Mesenteric fat pad (tissue), 1 donor: ENCODE measurements at places on chromosomes 4 and X. TPM values are rescaled to one million over a fixed set of nuclear protein-coding genes. Genes with fewer than 3 reads are reported as not detected.
A peak's percentile ranks its signal among the peaks of the same experiment; 100 is the strongest.

- no peak for DNase-seq
Observed at GRCh38 chr4:114180481-114180880, 201.0 kb upstream of the ARSJ start.

- DNase-seq: peak; percentile 93
Observed at GRCh38 chr4:121696170-121696580, 605 bp downstream of the ANXA5 start.

DNA sequence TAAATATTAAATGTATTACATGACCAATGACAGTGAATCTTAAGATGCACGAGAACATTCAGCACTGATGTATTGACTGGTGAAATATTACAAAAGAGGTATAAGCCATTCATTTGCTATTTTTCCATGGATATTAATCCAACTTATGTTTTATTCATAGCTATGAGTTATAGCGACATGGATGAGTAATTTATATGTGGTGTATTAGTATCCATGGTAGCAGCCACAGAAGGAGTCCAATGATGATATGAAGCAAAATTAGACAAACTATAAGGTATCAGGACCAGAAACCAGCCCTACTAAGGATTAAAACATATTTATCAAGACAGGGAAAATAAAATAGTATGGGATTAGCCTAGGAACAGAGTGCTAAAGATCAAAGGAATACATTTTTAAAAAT lies 50.7 kb downstream of the THAP9 start:
- DNase-seq: no peak

- no peak for DNase-seq
Observed at GRCh38 chr4:20825505-20825904, 125.2 kb downstream of the PACRGL start.

DNA sequence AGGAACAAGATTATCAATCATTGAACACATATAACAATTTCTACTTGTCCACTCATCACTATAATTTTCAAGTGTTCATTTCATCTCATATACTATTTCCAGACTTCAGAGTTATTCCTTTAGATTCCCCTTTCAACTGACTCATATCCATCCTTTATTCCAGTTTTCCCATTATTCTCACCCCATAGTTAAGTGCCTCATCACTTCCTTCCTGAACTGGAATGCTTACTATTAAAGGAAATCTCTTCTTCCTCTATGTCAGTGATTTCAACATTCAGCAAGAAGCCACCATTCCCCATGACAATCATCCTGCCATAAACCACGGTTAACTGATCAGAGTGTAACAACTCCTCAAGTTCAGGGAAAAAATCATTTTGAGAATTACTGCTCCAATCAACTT lies 198.9 kb downstream of the FBXO8 start:
- DNase-seq: no peak

- DNase-seq: no peak
Observed at GRCh38 chrX:51834076-51834475, 59.3 kb upstream of the MAGED1 start.

Gene TRIM75
- total RNA-seq: not detected

- no peak for DNase-seq
Observed at GRCh38 chrX:44890247-44890646, 17.3 kb downstream of the KDM6A start.

DNA sequence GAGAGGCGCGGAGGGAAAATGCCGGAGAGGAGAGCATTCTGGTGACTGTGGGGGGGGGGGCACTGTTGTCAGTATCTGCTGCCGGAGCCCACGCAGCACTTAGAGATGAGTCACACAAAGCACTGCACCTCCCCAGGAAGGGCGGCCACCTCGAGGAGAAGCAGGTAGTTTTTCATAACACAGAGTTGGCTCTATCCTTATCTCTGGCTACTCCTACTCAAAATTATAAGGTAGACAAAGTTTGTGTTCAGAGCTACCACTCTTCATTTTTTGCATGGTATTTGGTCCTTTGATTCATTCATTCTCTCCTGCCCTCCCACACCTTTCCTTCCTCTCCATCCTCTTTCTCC lies 76.2 kb upstream of the SCOC start:
- no peak for DNase-seq

DNA sequence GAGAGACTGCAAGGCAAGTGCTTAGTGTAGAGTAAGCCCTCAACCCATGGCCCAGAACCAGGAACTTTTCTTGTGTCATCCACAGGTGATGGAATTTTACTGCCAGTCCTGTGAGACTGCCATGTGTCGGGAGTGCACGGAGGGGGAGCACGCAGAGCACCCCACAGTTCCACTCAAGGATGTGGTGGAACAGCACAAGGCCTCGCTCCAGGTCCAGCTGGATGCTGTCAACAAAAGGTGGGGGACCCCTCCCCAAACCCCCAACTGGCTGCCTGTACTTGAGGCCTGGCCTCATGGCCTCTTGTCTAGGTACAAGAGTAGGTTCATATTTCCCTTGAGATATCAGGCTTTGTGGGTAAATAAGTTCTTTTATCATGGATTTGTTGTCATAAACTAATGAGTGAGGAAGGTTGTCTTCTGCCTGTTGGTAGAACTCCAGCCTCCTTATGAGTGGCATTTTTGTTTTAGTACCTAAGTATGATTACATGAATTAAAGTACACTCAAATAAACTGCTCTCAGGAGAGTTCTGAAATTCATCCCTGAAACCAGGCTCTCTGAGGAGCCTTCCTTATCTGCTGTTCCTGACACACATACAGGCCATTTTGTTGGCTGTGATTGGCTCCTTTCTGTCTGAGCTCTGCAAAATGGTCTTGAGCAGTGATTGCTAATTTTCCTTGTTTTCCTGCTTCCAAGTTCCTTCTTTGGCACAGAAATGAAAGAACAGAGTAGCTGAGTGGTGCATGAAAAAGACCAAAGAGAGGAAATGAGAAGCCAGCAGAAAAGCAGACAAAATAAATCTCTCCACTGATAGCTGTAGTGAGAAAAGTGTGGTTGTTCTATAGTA lies 51.4 kb upstream of the MND1 start:
- no peak for DNase-seq

GRCh38 chr4:105599932-105600655 lies 47.7 kb downstream of the ARHGEF38 start:
- no peak for DNase-seq

DNA sequence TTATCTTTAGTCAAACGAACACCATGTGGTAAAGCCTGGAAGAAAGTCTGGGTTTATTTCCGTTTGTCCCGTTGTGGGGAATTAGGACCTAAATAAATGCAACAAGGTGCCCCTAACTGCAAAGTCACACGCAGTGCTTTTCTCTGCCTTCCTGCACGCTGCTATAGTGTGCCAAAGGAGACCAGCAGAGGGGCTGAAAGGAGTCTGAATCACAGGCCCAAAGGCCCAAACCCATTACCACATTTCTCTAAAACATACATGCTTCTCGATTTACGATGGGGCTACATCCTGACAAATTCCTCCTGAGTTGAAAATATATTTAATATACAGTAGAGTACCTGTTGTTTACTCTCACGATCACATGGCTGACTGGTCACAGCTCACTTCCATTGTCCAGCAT lies 4.5 kb downstream of the VEGFC start:
- DNase-seq: no peak

GRCh38 chr4:72567821-72568675 lies 973 bp downstream of the ADAMTS3 start:
- DNase-seq: no peak

- no peak for DNase-seq
Observed at GRCh38 chr4:69066945-69067344, 29.3 kb upstream of the UGT2B7 start.

Gene PRRG1
- 32.4 TPM for total RNA-seq

Gene DYNLT3
- 30.0 TPM for total RNA-seq

DNA sequence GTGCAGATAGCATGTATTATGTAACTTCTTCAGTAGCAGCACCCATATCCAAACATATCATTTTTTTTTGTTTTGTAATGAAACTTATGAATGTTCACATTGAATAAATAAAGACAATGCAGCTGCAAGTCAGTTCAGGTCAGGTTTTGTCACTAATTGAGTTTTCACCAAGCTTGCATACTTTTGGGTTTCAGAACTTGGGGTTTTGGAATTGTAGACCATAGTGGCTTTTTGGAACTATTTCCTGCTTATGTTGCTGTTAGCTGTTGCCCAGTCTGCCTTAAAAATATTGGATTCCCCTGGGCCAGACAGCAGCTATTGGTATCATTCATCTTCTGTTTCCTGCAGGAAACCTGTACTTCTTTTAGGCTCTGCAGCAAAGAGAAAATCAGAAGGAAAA lies 113.4 kb upstream of the LIMCH1 start:
- DNase-seq: no peak

GRCh38 chr4:21167711-21168110 lies 467.5 kb downstream of the PACRGL start:
- no peak for DNase-seq

- no peak for DNase-seq
Observed at GRCh38 chrX:71976753-71977152, 66.1 kb downstream of the NHSL2 start.

- no peak for DNase-seq
Observed at GRCh38 chr4:108556588-108557200, 63.7 kb upstream of the RPL34 start.

DNA sequence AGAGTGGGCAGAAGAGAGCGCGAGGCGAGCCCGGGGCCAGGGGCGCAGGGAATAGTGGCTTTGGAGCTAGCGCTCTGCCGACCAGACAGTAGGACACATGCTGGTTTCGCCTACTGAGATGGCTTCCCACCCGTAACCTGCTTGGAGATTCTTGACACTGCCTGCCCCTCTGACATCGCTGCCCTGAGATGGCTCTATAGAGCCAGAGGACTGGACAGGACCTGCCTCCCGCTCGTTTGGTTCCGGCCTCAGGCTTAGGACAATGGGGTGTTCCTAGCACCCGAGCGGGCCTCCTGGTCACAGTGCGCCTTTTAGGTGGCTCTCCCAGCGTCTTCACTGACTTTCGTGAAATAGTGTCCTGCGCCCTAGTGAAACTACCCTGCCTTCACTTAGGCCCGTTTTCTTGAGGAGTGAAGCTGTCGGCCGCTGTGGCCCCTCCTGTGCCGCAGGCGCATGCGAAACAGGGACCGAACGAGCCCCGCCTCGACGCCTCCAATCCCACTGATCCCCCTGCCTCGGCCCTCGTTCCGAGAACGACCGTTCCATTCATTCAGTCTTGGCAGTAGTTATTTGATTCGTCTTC lies 608 bp downstream of the TAF1 start:
- peak; percentile 91 for DNase-seq
